Activated CD4-positive, alpha-beta T cell treated with anti-CD3 and anti-CD28 coated beads for 24 hours (primary cell): ENCODE measurements at places on chromosomes 2 and 18.

DNA sequence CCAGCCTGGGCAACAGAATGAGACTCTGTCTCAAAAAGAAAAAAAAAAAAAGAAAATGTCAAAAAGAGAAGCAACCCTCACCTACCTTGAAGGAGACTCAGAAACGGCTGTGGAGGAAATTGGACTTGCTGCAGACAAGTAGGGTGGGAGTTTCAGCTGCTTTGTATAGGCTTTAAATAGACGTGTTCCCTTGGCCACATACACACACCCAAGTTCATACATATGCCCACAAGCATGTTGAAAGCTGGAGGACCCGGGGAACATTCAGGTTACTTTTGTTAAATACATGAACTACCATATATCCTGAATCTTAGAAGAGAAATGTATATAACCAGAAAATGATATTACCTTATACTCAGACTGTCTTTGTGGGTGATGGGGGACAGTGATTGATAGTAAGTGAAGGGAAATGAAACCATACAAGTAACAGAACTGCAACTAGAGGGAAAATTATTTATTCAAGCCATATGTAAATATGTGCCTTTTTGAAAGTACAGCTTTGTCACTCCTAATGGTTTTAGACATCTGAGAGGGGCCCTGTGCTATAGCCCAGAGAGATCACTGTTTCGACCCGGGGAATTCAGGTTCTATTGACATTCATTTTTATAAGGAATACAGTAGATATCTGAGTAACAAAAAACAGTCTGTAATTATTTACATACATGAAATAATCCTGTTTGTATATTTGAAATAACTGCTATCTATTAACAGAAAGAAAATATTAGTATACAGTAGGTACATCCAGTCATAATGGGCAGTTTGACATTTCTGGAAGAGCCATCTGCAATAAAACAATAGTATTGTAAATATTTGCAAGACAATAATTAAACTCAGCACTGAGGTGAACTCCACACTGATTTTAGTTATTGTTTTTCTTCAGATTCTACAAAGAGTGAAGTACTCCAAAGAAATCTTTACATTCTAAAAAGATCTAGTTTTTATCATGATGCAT is 48.0 kb upstream of the TGIF1 start:
- DNase-seq = no peak

GRCh38 chr18:12904012-12904516 is 20.0 kb upstream of the PTPN2 start:
- no peak for DNase-seq

- no peak for DNase-seq
Observed at GRCh38 chr18:58101291-58101794, 57.3 kb downstream of the NEDD4L start.

DNA sequence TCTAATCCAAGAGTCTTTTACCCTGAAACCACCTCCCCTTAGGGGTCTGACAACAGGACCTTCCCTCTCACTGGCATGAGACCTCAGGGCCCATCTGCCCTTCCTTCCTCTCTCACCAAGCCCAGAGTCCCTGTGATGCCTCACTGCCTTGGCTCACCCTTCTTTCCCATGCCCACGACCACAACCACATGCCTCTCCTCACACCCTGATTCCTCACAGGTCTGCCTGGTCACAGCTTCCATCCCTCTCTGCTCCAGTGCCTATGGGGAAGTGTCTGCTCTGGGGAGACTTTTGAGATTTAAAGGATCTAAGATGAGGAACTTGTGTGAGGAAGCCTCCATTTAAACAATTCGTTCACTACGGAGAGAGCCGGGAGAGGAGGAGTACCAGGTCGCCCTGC is 98.9 kb upstream of the SH3BP4 start:
- no peak for DNase-seq

GRCh38 chr2:38655441-38655840 is 10.5 kb upstream of the GALM start:
- DNase-seq = no peak
